ENCODE measurements at places on chromosomes 2 and 18.

GRCh38 chr2:50452056-50452455, 579.9 kb downstream of the NRXN1 start:
- DNase-seq: no peak

DNA sequence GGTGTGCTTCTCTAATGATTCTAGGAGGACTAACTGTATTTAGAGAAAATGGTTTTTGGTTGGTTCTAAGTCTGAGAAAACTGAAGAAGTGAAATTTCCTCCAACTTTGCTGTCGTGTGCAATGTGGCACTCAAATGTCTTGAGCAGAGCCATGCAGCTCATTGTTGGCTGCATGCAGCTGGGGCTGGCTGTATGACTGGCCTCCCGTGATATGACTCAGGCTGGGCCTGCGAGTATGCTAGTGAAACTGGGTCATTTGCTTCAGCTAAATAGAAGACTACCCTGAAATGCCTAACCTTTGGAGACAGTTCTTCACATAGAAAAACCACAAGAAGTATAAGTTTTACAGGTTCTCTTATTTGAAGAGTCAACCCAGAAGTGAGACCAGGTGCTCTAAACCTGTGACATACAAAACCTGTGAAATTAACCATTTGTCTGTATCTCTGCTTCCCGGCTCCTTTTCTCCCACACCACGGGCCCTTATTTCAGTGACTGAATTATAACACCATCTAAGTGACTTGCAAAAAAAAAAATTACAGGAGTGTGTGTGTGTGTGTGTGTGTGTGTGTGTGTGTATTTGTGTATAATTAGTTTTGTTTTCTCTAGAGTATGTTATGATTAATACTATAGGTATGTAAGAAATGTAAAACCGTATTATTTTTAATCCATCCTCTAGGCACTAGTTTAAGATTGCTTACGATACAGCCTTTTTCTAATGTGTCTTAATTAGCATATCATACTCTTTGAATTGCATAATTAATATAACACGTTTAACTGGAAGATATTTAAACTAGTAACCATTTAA, 15.9 kb downstream of the POLI start:
- DNase-seq: peak; percentile 20

DNA sequence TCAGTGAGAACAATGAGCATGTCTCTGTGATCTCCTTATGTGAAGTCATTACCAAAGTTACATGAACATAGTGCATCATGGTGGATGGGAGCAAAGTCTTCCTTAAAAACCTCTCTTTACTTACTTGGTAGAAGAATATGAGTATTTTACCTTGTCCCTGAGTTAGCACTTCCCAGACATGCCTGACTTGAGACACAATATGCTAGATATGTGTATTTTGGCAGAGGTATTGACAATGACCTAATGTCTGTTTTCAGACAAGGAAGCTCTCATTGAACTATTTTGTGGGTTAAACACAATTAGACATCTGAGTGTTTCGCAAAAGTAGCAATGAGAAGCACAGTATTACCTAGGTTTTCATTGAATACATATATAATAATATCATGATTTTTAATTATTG, 99.1 kb upstream of the MC4R start:
- DNase-seq: no peak

DNA sequence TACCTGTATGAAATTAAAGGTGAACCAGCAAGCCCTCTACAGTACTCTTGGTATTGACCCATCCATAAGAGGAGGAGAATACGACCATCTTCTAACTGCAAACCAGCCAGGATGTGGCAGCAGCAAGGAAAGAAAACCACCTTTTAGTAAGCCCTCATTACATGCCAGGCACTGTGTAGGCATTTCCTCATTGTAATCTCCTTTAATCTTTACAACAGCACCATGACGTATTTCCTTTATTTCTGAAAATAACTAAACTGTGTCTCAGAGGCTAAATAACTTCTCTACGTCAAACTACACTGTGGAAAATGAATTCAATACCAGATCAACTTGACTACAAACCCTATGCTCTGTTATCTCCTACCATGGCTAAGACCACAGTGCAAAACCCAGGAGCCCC, 18.2 kb downstream of the WDR35 start:
- DNase-seq: no peak

DNA sequence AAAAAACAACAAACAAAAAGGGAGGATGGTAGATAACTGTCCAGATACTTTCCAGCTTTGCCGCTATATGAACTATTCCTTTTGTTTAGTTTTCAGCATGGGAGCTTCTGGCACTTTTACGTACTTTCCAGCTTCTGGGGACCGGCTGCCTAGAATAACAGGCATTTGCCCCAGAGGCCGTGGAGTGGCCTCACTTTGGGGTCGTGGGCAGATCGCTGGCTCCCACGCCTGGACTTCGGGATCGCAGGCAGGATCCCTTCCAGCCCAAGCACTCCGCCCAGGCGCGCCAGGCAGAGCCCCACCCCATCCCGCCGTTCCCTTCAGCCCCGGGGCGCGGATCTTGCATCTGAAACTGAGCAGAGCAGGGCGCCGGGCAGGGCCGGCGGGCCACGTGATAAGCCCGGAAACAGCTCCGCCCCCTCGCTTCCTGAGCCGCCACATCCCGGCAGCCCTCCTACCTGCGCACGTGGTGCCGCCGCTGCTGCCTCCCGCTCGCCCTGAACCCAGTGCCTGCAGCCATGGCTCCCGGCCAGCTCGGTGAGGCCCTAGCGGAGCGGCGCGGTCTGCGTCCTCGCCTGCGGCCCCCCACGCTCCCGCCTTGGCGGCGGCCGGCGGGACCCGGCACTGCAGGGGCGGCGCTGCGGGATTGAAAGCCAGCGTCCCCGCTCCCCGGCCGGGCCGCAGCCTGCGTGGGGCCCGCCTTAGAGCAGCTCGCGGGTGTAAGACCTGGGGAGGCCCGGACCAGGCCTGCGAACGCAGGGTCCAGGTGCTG, at the start of gene ATIC:
TSS of gene ATIC (plus strand) at position 435 of the 772 bp plus-strand sequence. CDS start at position 519, 84 bp downstream.
- peak; percentile 76 for DNase-seq

DNA sequence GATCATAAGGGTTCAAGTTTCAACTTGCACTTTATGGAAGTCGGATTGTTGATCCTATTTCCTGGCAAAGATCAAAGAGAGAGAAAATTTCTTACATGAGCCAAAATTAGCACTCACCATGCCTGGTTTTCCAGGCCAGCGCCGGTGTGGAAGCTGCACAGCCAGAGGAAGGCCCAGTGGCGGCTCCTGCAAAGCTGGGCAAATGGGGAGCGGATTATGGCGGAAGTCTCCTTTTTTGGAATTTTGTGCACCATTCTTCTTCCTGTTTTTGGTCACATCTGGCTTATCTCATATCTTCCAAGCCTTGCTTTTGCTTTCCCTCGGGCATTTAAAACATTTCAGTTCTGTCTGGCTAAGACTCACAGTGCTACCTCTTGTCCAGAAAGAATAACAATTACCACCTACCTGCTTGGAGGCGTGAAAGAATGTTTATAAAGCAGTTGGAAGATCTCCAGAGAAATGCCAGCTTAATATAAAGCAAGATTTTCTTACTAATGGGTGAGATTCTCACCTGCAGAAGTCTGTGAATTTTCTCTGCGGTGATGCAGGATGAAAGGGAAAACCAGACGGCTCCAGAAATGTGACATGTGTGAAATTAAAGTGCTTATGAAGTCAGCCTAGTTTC, 94.3 kb downstream of the ASAP2 start:
- no peak for DNase-seq

GRCh38 chr2:57376985-57377384, 669.6 kb upstream of the VRK2 start:
- no peak for DNase-seq

- no peak for DNase-seq
These were observed 128.8 kb downstream of the THSD7B start for GRCh38 chr2:136894007-136894634.

DNA sequence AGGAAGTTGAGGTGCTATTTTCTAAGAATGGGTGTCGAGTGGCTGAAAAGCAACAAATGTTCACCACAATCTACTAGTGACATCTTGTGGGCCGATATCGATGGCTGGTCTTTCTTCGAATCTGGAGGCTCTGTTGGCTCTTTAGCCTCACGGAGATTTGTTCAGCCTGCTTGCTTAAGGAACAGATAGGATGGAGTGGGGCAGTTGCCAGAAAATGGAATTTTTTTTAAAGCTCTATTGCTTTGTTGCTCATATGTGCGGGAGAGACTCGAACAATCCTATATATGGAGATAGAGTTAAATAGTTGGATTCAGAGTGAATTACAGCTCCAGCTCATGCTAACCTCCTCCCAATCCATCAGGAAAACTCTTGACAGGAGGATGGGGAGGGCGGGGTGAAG, 70.9 kb upstream of the LYPD6B start:
- no peak for DNase-seq

- no peak for DNase-seq
These were observed 9.1 kb downstream of the TNP1 start for GRCh38 chr2:216850665-216851322.

- no peak for DNase-seq
These were observed 88.5 kb downstream of the SH3RF3 start for GRCh38 chr2:109217362-109218086.

DNA sequence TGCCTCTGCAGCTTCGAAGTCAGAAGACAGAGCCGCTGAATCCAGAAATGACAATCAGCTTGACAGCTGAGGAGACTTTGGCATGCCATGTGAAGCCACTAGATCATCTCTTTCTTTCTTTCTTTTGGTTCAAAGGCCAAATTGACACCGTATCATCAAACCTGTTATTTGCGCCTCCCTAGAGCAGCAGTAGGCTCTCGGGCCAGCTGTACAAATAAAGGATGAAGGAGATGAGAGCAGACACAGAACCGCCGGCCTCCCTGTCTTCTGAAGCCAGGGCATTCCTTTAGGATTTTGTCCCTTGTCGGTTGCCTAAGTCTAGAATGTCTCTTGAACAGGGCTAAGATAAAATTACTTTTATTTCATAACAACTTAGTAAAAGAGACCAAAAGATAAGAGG, 36.8 kb downstream of the COL4A4 start:
- DNase-seq: no peak

GRCh38 chr2:55923091-55923981, at the start of gene EFEMP1:
Gene EFEMP1, minus strand, starts transcription at chr2:55923782. Its CDS starts 1,342 bp downstream, at chr2:55922440.
- no peak for DNase-seq

GRCh38 chr2:85797921-85798320, 44.1 kb downstream of the ATOH8 start:
- DNase-seq: no peak

DNA sequence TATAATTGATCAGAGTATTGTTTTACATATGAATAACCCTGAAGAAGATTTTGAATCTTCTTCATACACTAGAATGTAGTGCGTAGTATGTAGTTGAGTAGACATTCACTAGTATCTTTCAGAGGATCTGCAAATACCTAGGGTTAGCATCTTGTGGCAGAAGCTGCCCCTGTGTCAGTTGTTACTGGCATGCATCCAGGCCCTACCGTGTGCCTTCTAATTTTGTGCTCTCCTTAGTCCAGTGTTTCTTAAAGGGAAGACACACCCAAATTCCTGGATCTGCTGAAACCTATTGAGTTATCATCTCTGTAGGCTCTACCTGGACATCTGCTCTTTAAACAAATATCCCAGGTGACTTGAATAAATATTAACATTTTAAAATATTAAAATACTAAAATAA, 99.7 kb upstream of the SERTAD2 start:
- DNase-seq: no peak

GRCh38 chr2:148244593-148245292, 223.9 kb downstream of the MBD5 start:
- DNase-seq: no peak

- DNase-seq: no peak
These were observed 605.6 kb downstream of the DCC start for GRCh38 chr18:52945552-52945951.

GRCh38 chr2:170238776-170239175, 60.8 kb downstream of the MYO3B start:
- no peak for DNase-seq

GRCh38 chr2:88698498-88699233, 7.2 kb downstream of the RPIA start:
- no peak for DNase-seq

DNA sequence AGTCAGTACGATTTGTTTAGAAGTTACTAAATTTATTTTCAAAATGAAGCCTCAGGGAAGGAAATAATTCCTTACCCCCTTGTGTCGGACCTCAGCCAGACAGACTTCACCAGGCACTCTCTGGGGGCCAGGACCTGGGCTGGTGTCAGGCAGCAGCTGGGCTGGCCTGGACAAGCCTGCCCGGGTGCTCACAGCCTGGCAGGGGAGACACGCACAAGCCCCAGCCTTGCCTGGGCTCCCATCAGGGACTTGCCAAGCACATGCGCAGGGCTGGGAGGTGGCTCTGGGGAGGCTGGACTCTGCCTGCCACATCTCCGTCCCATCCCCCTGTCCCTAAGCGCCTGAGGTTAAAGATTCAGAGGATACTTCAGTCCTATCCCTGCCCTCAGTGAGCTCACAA, 56.8 kb upstream of the HS6ST1 start:
- DNase-seq: no peak

GRCh38 chr2:46845542-46846486, 69.8 kb downstream of the MCFD2 start:
- DNase-seq: no peak

DNA sequence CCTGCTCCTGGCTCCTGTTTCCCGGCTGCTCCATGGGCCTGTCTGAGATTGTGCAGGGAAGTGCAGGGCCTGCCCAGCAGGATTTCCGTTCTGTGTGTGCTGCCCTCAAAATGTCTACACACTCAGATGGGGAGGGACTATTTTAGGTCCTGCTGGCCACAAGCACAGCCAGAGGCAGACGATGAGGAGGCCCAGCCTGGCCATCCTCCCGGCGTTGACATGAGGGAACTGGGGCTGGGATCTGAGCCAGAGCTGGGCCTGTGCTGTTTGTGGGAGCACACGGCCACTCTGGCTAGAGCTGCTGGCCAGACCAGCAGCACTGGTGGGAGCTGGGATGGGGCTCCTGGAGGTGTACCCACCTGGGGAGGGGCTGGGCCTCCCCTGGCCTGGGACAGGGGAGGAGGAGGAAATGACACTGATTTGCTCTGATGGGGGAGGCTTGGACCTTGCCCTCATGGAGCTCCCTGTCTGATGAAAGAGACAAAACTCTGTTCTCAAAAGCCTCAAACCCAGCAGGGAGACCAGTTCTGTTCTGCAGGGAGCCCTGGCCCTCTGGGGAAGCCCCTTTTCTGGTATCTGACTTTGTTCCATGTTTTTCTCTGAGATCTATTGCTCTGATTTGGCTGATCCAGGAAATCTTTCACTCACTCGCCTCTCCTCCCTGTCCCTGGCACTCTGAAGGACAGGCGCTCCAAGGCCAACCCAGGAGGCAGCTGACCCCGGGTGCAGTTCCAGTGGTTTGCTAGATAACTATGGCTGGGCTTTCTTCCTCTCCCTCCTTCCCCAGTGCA, 161.8 kb downstream of the DYSF start:
- DNase-seq: no peak

GRCh38 chr2:98110741-98111140, 23.8 kb downstream of the VWA3B start:
- no peak for DNase-seq

- DNase-seq: no peak
These were observed 8.1 kb downstream of the FAM171B start for GRCh38 chr2:186702006-186702405.

GRCh38 chr2:173001664-173002604, 73.7 kb upstream of the MAP3K20 start:
- no peak for DNase-seq
